ENCODE measurements at places on chromosomes 16 and 17. TPM values are rescaled to one million over a fixed set of nuclear protein-coding genes. Genes with fewer than 3 reads are reported as not detected.

STX8 gene
- total RNA-seq, result 26.5 TPM

RAMP2 gene
- total RNA-seq, result 0.28 TPM

GRCh38 chr17:4474093-4474492 lies 24.6 kb upstream of the SPNS2 start:
- peaks cover 28% of the 10 kb centered on the region for H3K27me3 ChIP-seq
- DNase-seq, result no peak
- no peaks in the 10 kb centered on the region for H3K36me3 ChIP-seq
- H3K4me1 ChIP-seq, result no peaks in the 10 kb centered on the region
- no peak overlapping the region for H3K4me3 ChIP-seq
- H3K27ac ChIP-seq, result no peak overlapping the region

ALDH3A1 gene
- not detected for total RNA-seq

GRCh38 chr16:16133943-16134604 lies 89.2 kb downstream of the ABCC6 start:
- H3K4me1 ChIP-seq, result 0 out of 2 replicates have a peak, but pooled peaks cover 2% of the 10 kb centered on the region
- no peak overlapping the region for H3K27ac ChIP-seq
- no peak for DNase-seq
- H3K4me3 ChIP-seq, result no peak overlapping the region

- H3K27ac ChIP-seq, result peak overlapping the region; percentile 14
- H3K36me3 ChIP-seq, result no peaks in the 10 kb centered on the region
- H3K27me3 ChIP-seq, result peaks cover 6% of the 10 kb centered on the region
Observed at GRCh38 chr17:49687878-49688491, 10.1 kb upstream of the SPOP start.

DNA sequence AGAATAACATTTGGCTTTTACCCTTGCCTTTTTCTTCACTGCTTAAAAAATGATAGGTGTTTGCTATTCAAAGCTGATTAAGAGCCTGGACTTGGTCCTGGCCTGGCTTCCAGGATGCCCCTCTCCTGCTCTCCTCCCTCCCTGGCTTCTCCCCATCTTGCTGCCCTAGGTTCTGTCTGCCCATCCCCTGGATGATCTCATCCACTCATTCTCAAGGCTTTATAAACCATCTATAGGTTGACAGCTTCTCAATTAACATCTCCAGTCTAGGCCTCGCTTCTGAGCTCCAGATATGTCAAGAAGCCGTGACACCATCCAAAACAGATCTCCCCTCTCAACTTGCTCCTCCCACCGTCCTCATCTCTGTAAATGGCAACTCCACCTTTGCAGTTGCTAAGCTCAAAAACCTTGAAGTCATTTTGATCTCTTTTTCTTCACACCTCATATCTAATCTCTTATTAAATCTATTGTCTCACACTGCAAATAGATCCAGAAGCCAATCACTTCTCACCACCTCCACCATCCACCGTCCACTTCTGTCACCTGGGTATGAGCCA lies 8.7 kb downstream of the ZNF771 start:
- no peak overlapping the region for H3K4me3 ChIP-seq
- peaks cover 19% of the 10 kb centered on the region for H3K36me3 ChIP-seq
- H3K4me1 ChIP-seq, result no peaks in the 10 kb centered on the region
- no peaks in the 10 kb centered on the region for H3K27me3 ChIP-seq

RNF112 gene
- total RNA-seq, result 2.5 TPM

MYH8 gene
- not detected for total RNA-seq

SALL1 gene
- 0.90 TPM for total RNA-seq

KRTAP9-4 gene
- total RNA-seq, result not detected

ALOX15B gene
- total RNA-seq, result not detected

GRCh38 chr17:40511667-40512220 lies 10.3 kb upstream of the TNS4 start:
- H3K36me3 ChIP-seq, result no peaks in the 10 kb centered on the region
- peak overlapping the region; percentile 35 for H3K27ac ChIP-seq
- H3K27me3 ChIP-seq, result no peaks in the 10 kb centered on the region
- no peak for DNase-seq

DNA sequence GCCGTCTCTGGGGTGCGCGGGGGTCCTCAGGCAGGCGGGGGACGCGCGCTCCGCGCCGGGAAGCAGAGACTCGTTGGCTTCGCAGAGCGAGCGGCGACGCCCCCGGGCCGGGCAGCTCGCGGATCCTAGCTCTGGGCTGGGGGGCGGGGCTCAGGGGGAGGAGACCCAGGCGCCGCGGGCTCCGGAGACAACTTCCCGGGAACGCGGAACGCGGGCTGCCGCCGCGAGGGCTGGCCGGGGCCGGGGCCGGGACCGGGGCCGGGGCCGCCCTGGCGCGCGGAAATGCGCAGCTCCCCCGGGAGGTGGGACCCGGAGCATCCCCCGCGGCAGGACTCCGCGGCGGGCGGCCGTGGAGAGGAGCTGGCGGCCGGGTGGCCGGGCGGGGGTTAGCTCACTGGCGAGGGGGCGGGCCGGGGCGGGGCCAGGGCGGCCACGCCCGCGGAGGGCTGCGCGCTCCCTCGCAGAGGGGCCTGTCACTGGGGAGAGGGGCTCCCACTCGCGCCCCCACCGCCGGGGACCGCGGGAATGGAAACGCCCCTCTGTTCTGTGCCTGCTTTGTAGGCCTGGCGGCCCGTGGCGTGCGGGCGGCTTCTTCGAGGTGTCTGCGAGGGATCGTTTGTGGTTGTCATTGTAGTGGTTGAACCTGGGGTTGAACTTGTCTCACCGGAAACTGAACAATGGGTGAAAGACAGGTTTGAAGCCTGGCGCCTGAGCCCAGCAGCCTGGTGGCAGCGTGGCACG lies at the start of gene GAS7:
Gene GAS7, minus strand, starts transcription at position 98 of the 741 bp plus-strand sequence.
- no peaks in the 10 kb centered on the region for H3K36me3 ChIP-seq
- DNase-seq, result peak; percentile 26
- peaks cover 4% of the 10 kb centered on the region for H3K4me1 ChIP-seq
- H3K27ac ChIP-seq, result peak within 1 kb of the TSS; percentile 27

GRCh38 chr16:55443434-55444346 lies 35.3 kb upstream of the MMP2 start:
- H3K27ac ChIP-seq, result no peak overlapping the region
- no peak for DNase-seq
- H3K27me3 ChIP-seq, result no peaks in the 10 kb centered on the region
- no peaks in the 10 kb centered on the region for H3K36me3 ChIP-seq

GRCh38 chr16:89174877-89175276 lies 3.3 kb downstream of the CDH15 start:
- no peaks in the 10 kb centered on the region for H3K36me3 ChIP-seq
- H3K27me3 ChIP-seq, result peaks cover 59% of the 10 kb centered on the region
- DNase-seq, result no peak
- peaks cover 3% of the 10 kb centered on the region for H3K4me1 ChIP-seq
- no peak overlapping the region for H3K27ac ChIP-seq

- H3K36me3 ChIP-seq, result peaks cover 3% of the 10 kb centered on the region
- no peak overlapping the region for H3K4me3 ChIP-seq
- peak; percentile 91 for DNase-seq
- no peaks in the 10 kb centered on the region for H3K27me3 ChIP-seq
- peaks cover 16% of the 10 kb centered on the region for H3K4me1 ChIP-seq
Observed at GRCh38 chr16:46822270-46822669, 8.7 kb downstream of the C16orf87 start.

GRCh38 chr17:33124871-33125551 lies 133.4 kb downstream of the SPACA3 start:
- H3K4me3 ChIP-seq, result no peak overlapping the region
- H3K4me1 ChIP-seq, result no peaks in the 10 kb centered on the region
- H3K27ac ChIP-seq, result no peak overlapping the region
- H3K27me3 ChIP-seq, result peaks cover 4% of the 10 kb centered on the region
- H3K36me3 ChIP-seq, result no peaks in the 10 kb centered on the region
- DNase-seq, result no peak

DNA sequence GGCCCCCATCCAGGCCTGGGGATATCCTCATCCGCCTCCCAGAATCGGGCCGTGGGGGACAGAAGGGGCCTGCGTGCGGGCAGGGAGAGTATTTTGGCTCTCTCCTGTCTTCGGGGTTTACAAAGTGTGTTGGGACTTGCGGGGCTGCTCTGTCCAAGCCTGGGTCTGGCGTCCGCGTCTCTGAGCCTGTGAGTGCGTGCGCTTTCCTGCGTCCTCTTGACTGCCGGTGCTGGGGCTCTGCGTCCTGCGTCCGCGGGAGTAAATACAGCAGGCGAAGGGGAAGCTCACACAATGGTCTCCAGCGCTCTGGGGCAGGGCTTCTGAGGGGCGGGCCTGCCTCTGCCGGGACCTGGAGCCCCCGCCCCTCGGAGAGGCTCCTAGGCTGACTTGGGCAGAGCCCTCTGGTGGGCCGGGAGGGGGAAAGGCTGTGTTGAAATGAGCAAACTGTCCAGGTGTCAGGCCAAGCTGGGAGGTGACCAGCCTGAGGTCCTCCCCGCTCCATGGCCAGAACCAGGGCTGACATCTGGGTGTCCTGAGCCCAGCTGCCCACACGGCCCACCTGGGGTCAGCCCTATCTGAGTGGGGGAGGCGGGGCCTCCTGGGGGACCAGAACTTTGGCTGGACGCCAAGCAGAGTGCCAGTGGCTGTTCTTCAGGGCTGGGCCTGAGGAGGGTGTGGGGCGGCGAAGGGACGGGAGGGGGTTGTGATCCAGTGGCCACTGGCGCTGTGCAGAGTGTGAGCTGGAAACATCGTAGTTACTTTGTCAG lies 233.6 kb downstream of the SEC14L1 start:
- H3K4me3 ChIP-seq, result peak overlapping the region; percentile 78
- DNase-seq, result peak; percentile 86
- peaks cover 3% of the 10 kb centered on the region for H3K36me3 ChIP-seq
- H3K27me3 ChIP-seq, result no peaks in the 10 kb centered on the region
- peak overlapping the region; percentile 94 for H3K27ac ChIP-seq
- H3K4me1 ChIP-seq, result peaks cover 50% of the 10 kb centered on the region

DNA sequence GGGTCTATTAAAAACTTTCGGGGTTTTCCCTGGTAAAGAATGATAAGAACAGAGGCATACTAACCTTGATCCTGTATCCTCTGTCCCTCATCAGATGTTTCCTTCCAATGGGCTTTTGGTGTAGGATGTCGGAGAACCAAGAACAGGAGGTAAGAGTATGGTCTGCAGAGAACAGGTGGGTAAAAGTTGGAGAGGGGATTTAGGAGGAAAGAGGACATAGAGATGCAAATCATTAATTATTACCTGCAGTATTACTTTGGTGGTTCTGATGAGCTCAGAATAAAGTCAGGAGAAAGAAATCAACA lies 4.3 kb downstream of the SNX11 start:
- peaks cover 9% of the 10 kb centered on the region for H3K36me3 ChIP-seq
- H3K27ac ChIP-seq, result no peak overlapping the region
- H3K4me1 ChIP-seq, result no peaks in the 10 kb centered on the region
- H3K4me3 ChIP-seq, result no peak overlapping the region
- H3K27me3 ChIP-seq, result no peaks in the 10 kb centered on the region

DNA sequence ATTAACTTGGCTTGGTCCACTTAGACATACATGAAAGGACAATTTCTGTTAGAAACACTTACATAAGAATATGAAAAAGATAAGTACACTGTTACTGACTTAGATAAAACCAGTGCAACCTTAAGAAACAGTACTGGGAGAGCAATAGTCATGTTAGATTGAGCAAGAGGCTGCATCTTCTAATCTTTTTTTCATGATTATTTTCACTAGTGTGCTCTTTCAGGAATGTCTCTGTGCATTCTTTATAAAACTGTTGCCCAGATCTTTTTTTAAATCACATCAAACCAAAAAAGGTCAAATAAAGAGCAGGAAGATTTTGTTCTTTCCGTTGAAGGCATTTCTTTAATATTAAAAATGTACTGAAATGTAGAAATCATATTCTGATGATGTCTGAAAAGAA lies 100.7 kb upstream of the AXIN2 start:
- H3K4me1 ChIP-seq, result peaks cover 4% of the 10 kb centered on the region
- H3K36me3 ChIP-seq, result no peaks in the 10 kb centered on the region
- no peak overlapping the region for H3K4me3 ChIP-seq
- H3K27me3 ChIP-seq, result no peaks in the 10 kb centered on the region

GRCh38 chr17:81239714-81240555 lies 817 bp downstream of the NDUFAF8 start:
- no peaks in the 10 kb centered on the region for H3K27me3 ChIP-seq
- peaks cover 1% of the 10 kb centered on the region for H3K36me3 ChIP-seq
- H3K27ac ChIP-seq, result peak overlapping the region; percentile 90

GRAP gene
- under 0.01 TPM for total RNA-seq

DNA sequence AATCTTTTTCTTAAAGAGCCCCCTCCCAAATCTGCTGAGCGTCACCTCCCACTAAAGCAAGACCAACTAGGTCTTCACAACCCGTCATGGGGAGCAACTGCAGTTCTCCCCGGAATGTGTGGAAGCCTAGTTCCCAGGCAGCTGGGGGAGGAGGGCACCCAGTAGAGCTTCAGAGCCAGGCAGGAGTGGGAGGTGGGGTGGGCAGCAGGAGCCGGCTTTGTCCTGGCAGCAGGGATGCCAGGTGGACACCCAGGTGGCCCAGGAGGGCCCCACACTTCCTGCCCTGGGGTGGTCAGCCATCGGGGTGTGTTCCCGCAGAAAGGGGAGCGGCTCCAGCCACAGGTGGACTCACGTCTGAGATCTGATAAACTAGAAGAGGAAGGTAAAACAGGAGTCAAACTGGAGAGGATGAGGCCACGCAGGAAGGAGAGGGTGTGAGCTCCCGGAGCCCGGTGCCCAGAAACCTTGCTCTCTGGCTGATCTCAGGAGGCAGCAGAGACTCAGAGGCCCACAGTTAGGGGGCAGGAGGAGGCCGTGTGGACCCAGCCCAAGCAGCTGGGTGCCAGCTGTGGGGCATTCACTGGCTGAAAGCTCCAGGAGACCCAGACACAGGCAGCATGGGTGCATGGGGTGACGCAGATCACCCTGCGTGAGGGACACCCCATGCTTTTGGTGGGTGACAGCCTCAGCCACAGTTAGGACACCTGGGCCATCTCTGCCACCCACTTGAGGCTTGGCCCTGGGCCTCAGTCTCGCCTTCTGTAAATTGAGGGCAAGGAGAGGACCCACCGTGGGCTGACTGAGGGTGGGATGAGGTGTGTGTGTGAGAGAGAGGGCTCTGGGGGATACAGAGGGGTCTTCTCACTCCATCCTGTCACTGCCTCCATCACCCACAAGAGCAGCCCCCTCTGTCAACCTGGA lies 260.8 kb upstream of the TNRC6C start:
- no peaks in the 10 kb centered on the region for H3K36me3 ChIP-seq
- no peak for DNase-seq
- no peak overlapping the region for H3K27ac ChIP-seq
- H3K27me3 ChIP-seq, result peaks cover 68% of the 10 kb centered on the region

GRCh38 chr17:40344421-40345160 lies 19.9 kb downstream of the GJD3 start:
- peaks cover 55% of the 10 kb centered on the region for H3K4me1 ChIP-seq
- H3K4me3 ChIP-seq, result peak overlapping the region; percentile 82
- H3K27ac ChIP-seq, result peak overlapping the region; percentile 87
- DNase-seq, result no peak
- peaks cover 15% of the 10 kb centered on the region for H3K36me3 ChIP-seq

DNA sequence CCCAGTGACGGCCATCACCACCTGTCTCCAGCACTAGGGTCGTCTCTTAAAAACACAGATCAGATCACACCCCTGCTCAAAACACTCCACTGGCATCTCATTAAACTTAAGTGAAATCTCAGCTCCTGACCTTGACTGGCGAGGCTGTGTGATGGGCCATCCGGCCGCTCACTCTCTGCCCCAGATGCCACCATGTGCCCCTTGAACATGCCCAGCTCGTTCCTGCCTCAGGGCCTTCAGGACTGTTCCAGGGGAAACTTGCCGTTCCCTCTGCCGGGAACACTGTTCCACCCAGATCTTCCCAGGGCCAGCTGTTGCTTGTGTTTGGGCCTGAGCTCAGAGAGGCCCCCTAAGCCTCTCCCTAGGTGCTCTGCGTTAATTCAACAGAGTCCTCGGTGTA lies 39.4 kb downstream of the RPH3AL start:
- no peak overlapping the region for H3K4me3 ChIP-seq
- H3K27me3 ChIP-seq, result peaks cover 16% of the 10 kb centered on the region
- no peaks in the 10 kb centered on the region for H3K36me3 ChIP-seq
- H3K27ac ChIP-seq, result no peak overlapping the region
- no peaks in the 10 kb centered on the region for H3K4me1 ChIP-seq
